A549 treated with GW870086 at 1 μM for 4 hours (cell line): ENCODE measurements at places on chromosomes 1 and 21. TPM values are rescaled to one million over a fixed set of nuclear protein-coding genes. Genes with fewer than 3 reads are reported as not detected.

Gene ADAMTS5
- not detected in 5 replicates for total RNA-seq

Gene RAB3B
- 4.8 to 8.5 TPM (median 6.8 TPM) in 5 replicates for total RNA-seq

Gene SEMA4A
- total RNA-seq: 0.33 to 0.47 TPM (median 0.41 TPM) in 5 replicates

Gene GJA4
- total RNA-seq: not detected in 5 replicates

Gene IGSF5
- total RNA-seq: not detected in 5 replicates
